Glutamatergic neuron (in vitro differentiated cells): ENCODE measurements at places on chromosomes 3 and 15.

DNA sequence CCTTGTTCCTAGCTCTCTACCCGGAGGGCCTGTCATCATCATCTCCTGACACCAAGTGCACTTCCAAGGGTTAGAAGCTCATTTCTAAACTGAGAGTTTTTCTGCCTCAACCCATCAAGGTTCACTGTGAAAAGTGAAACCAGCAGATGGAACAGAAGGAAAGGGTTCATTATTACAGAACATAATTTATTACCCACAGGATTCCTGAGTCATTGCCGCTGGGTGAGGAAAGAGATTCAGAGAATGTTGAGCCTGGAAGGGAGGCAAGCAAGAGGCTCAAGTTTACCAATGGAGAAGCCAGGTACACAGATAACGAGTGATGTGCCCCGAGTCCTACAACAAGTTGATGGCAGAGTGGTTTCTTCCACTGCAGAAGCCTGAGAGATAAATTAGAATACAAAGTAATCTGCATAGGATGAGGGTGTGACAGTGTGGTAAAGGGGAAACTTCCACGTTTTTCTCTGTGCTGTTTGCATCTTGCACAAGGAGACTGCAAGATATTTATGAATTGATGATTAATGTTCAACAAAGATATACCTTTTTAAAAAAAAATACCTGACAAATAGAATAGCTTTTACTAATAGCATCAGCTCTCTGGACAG is 80.5 kb upstream of the SETMAR start:
- DNase-seq, result no peak

- no peak for DNase-seq
Measured at GRCh38 chr15:71937650-71938311, 127.4 kb downstream of the NR2E3 start.

DNA sequence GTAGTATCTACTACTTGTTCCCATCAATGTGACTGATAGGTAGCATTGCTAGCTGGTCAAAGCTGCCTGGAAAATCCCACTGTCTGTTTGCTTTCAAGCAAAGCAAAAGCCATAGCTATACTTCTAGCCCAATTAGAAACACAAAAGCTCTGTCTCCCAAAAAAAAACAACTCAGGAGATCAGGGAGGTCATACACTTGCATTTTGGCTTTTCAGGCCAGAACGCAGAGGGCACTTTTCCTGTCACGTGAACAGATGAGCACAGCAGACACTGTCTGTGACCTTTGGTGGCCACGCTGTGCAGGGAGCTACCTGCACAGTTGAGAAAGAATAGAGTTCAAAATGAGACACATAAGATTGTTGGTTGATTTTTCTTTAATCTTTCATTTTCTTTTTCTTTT is 441.7 kb upstream of the PDZRN3 start:
- no peak for DNase-seq

GRCh38 chr3:128850544-128850943 is 28.9 kb upstream of the ACAD9 start:
- no peak for DNase-seq

GRCh38 chr3:136954980-136955780 is 2.6 kb upstream of the IL20RB start:
- no peak for DNase-seq

DNA sequence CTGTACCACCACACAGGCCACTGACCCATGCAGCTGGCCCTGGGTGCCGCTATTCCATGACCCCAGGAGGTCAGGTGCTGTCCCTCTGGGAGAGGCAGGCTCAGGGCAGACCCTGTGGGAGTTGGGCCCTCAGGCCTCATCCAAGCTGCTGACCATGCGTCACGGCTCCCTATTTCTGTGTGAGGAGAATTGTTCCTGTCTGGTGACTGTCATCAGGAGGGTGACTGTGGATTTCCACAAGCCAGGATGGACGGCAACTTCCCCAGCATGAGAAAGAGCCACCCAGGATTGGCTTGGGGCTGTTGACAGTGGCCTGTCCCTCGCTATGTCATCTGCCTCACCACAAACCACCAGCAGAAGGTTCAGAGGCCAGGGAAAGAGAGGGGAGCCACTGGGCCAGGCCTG is 41.4 kb downstream of the ZDHHC19 start:
- no peak for DNase-seq

- DNase-seq, result no peak
Measured at GRCh38 chr3:137191133-137191923, 233.5 kb downstream of the IL20RB start.

GRCh38 chr3:45464336-45465170 is 76.2 kb downstream of the LARS2 start:
- DNase-seq, result no peak

DNA sequence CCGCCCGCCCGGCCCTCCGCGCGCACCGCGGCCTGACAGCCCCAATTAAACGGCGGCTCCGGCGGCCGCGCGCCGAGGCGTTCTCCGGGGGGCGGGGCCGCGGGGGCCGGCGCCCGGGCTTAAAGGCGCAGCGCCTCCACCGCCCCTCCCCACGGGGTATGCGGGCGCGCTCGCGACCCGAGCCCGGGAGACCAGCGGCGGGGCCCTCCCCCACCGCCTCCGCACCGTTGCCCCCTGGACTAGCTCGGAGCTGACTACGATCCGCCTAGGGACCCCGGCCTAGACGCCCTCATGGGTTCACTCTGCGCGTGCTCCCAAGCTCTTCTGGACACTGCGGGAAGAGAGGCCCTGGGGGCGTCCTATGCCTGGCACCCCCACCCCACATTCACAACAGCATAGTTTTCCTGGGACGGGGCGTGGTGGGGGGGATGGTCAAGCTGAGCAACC is at the start of gene DUSP7:
DUSP7 (minus strand) TSS at position 51 of the 447 bp plus-strand sequence. CDS start 205 bp downstream, outside the sequence.
- peak; percentile 76 for DNase-seq

DNA sequence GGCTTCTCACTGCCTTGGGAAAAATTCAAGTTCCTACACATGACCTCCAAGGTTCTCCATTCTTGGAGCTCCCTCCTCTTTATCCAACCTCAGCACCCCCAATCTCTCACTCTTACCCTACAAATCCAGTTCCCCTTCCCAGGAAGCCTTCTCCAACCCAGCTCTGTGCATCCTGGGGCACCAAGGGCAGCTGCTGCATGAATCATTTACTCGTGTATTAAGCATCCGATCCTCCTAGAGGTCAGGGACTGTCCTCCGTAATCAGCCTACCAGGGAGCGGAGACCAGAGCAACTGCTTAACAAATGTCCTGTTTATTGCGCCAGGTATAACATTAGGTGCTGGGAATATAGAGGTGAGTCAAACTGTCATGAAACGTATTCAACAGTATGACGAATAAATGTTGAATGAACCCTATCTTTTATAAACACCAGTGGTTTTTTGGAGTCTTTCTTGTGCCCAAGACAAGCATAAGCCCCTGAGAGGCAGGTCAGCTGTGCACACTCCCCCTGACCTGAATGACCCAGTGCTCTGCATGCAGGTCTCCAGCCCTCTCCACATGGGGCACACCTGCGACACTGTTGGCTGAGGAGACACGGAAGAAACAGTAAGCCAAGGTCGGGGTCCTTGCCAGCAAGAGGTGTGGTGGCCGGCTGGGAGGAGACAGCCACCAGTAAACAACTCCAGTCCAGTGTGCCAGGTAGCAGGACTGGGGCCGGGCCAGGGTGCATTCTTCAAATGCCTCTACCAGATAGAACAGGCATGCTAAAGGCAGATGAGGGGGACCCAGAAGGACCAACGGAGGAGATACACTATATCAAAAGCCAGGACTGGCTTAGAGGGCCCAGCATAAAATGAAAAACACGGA is 27.6 kb downstream of the ANP32A start:
- no peak for DNase-seq

DNA sequence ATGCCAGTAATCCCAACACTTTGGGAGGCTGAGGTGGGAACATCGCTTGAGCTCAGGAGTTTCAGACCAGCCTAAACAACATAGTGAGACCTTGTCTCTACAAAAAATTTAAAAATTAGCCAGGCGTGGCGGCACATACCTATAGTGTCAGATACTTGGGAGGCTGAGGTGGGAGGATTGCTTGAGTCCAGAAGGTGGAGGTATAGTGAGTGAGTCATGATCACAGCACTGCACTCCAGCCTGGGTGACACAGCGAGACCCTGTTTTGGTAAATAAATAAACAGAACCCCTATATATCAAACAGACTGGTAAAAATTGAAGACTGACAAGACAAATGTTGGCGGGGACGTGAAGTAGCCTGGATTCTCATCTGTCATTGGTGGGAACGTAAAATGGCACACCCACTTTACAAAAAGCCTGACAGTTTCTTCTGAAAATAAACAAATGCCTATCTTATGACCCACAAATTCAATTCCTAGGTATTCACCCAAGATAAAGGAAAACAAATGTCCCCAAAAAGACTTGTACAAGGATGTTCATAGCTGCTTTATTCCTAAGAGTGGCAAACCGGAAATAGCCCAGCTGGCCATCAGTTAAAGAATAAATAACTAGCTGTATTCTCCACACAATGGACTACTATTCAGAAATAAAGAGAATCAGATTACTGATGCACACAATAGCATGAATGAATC is 47.0 kb upstream of the GK5 start:
- no peak for DNase-seq

GRCh38 chr3:40780291-40780924 is 255.6 kb downstream of the ZNF621 start:
- no peak for DNase-seq

GRCh38 chr3:148036331-148036876 is 627.2 kb downstream of the ZIC1 start:
- DNase-seq, result no peak

DNA sequence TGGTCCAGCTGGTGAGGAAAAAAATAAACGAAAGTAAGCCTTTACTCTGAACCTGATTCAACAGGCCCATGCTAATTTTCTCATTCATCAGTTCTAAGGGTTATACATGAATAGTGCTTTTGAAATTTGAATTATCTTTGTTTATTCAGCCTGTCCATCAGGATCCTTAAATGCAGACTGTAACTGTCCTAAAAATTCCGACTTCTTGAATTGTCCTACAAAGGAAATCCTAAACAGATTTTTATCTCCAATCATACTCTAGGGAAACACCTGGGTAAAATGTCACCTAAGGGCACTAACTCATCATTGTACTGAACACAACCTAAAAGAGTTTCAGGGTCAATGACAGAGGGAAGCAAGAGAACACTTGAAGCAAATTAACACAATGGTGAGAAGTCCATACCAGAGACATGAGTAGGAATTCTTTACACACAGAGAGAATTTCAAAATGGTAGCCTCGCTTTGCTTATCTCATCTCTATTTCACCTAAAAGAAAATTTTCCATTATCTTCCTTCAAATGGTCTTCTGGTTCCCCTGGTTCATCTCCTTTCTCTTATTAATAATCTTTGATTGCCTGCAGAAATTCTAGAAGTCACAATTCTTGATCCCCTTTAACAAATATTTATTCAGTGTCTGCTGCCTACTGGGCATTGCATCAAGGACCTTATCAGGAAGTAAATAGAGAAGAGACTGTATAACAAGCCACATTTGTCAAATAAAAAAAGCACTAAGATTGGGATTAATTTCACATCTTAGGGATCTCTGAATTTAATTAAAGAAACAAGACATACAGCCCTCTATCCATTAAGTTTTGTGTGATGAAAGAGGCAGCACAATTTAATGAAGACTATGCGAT is 182.7 kb downstream of the MEIS2 start:
- no peak for DNase-seq

DNA sequence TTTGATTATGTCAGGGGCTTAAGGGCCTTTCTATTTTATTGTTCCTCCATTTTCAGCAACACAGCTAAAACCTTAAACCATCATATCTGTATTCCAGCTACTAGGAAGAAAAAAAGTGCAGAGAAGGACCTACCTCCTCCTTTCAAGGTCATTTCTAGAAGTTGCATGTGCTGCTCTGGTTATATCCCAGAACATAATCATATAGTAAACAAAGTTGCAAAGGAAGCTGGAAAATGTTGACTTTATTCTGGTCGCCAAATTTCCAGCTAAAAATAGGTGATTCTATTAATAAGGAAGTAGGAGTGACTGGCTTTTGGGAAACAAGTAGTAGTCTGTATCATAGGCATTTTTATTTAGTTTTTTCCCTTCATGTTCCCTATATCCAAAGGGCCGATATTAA is 21.3 kb upstream of the B3GALNT1 start:
- DNase-seq, result no peak

GRCh38 chr3:171646357-171647133 is 163.7 kb downstream of the PLD1 start:
- DNase-seq, result no peak

GRCh38 chr3:185734725-185735096 is 90.1 kb downstream of the IGF2BP2 start:
- no peak for DNase-seq

DNA sequence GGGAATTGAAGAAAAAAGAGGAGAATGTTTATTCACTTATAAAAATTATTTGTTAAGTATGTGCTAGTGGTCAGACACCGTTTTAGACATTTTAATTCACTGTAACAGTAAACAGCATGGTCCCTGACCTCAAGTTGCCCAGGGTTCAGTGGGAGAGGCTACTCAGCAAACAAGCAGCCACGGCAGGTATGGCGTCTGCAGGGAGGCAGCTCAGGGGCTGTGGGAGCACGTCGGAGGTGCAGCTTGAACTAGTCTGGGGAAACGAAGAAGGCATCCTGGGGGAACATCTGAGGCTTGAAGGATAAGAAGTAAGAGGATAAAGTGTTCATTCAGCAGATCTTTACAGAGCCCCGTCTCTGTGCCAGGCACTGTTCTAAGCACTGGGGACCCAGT is 66.0 kb downstream of the CRTC3 start:
- DNase-seq, result no peak

DNA sequence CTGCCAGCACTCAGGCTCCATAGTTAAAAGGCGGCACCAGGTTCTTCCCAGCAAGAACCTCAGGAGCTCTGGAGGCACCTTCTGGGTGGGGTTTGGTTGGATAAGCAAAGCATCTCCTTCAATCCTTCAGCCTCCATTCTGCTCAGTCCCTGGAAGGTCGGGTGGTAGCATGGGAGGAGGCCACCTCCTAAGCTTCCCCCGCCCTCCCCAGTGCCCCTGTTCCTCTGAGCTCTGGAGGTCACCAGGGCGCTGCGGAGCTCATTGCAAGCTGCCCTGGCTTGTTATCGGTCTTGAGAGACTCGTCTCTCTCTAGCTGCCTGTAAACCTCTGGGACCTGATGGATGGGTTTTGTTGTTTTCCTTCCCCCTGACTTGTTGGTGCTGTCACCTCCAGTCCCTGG is 124.8 kb downstream of the RPLP1 start:
- DNase-seq, result no peak

- DNase-seq, result no peak
Measured at GRCh38 chr3:73389928-73390327, 234.8 kb downstream of the PDZRN3 start.

GRCh38 chr3:139353920-139354556 is 10.2 kb downstream of the MRPS22 start:
- peak; percentile 49 for DNase-seq

GRCh38 chr3:72284471-72284870 is 499.5 kb upstream of the PROK2 start:
- DNase-seq, result no peak
